ENCODE measurements at places on chromosomes 16 and 17. TPM values are rescaled to one million over a fixed set of nuclear protein-coding genes. Genes with fewer than 3 reads are reported as not detected.

DNA sequence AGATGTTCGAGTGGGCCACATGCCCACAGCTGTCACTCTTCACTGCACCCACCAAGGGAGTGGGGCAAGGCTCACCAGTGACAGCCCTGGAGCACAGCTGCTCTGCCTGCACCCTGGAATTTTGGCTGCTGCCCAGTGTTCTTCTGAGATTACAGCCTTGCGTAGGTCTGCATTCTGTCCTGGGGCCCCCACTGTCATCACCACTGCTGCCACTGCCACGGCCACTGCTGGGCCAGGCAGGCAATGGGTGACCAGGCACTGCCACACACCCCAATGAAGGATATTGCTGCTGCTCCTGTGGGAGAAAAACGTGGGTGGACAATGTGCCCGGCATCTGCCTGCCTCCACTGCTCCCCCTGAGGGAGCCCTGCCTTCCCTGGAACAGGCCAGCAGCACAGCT is 1717.0 kb downstream of the TP53TG3F start:
- no peaks in the 10 kb centered on the region for H3K4me1 ChIP-seq
- H3K4me3 ChIP-seq = no peak overlapping the region
- H3K27ac ChIP-seq = no peak overlapping the region
- H3K36me3 ChIP-seq = no peaks in the 10 kb centered on the region
- no peaks in the 10 kb centered on the region for H3K27me3 ChIP-seq

GRCh38 chr16:66886914-66887313 is 6.6 kb downstream of the PDP2 start:
- H3K27ac ChIP-seq = peak overlapping the region; percentile 43
- no peak overlapping the region for H3K4me3 ChIP-seq
- H3K36me3 ChIP-seq = peaks cover 5% of the 10 kb centered on the region
- no peaks in the 10 kb centered on the region for H3K27me3 ChIP-seq
- H3K4me1 ChIP-seq = peaks cover 21% of the 10 kb centered on the region
- no peak for DNase-seq

- H3K4me1 ChIP-seq = peaks cover 39% of the 10 kb centered on the region
- no peaks in the 10 kb centered on the region for H3K27me3 ChIP-seq
- peaks cover 1% of the 10 kb centered on the region for H3K36me3 ChIP-seq
- H3K4me3 ChIP-seq = no peak overlapping the region
These were observed 11.3 kb upstream of the DNASE1 start for GRCh38 chr16:3643095-3643730.

DNA sequence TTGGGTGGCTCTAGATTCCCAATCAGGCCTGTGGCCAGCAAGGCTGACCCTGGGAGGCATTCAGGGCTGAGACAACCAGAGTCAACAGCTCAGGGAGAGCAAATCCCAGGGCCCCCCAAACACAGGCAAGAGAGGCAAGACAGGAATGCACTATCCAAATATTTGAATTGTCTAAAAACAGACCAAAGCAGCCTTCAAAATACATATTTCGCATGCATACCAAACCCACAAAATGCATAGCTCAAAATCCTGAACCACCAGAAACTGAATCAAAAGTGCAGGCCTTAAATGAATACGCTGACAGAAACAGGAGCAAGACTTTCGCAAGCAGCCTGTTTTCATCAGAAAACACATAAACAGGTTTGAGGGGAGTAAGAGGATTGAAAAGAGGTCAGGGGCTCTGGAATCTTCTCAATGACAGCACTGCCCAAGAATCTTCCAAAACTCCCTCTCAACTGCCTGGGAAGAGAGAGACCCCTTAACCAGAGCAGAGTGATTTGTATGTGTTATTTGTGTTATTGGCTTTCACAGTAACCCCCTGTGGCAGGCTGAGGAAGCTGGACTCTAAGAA is 213.6 kb upstream of the CDH5 start:
- H3K4me3 ChIP-seq = no peak overlapping the region
- peak overlapping the region; percentile 96 for H3K27ac ChIP-seq
- no peaks in the 10 kb centered on the region for H3K36me3 ChIP-seq
- peak; percentile 93 for DNase-seq
- no peaks in the 10 kb centered on the region for H3K27me3 ChIP-seq
- peaks cover 48% of the 10 kb centered on the region for H3K4me1 ChIP-seq

GRCh38 chr16:27217256-27217655 is 13.9 kb downstream of the KDM8 start:
- no peak overlapping the region for H3K27ac ChIP-seq
- no peaks in the 10 kb centered on the region for H3K27me3 ChIP-seq
- H3K36me3 ChIP-seq = no peaks in the 10 kb centered on the region
- DNase-seq = no peak
- H3K4me1 ChIP-seq = no peaks in the 10 kb centered on the region

DNA sequence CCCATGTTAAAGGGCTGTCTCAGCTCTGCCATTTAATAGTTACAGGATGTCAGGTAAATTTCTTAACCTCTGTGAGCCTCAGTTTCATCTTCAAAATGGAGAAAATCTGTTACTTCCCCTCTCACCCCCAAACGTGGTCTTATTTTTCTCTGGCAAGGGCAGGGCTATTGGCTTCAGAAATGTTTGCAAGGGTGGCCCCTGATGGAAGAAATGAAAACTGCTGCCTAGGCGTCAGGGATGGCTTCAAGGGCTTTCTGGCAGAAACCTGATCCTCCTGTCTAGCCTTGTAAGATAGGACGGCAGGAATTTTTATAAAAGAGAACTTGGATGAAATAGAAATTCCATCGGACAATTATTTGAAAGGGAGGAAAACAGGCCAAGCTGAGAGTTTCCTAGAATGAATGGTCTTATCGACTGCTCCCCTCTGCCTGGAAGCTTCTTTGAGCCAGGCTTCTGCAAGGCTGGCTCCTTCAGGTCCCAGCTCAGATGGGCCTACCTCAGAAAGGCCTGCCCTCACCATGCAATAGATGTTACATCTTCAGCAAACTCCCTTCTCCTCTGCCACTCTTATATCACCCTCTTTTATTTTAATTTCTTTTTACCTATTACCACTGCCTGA is 43.0 kb upstream of the TANGO6 start:
- no peak overlapping the region for H3K4me3 ChIP-seq
- no peaks in the 10 kb centered on the region for H3K27me3 ChIP-seq
- peak overlapping the region; percentile 7 for H3K27ac ChIP-seq
- peak; percentile 88 for DNase-seq
- peaks cover 10% of the 10 kb centered on the region for H3K36me3 ChIP-seq

GRCh38 chr16:84607694-84608093 is 10.2 kb downstream of the COTL1 start:
- peak overlapping the region; percentile 44 for H3K27ac ChIP-seq
- peaks cover 5% of the 10 kb centered on the region for H3K4me1 ChIP-seq
- H3K4me3 ChIP-seq = no peak overlapping the region

DNA sequence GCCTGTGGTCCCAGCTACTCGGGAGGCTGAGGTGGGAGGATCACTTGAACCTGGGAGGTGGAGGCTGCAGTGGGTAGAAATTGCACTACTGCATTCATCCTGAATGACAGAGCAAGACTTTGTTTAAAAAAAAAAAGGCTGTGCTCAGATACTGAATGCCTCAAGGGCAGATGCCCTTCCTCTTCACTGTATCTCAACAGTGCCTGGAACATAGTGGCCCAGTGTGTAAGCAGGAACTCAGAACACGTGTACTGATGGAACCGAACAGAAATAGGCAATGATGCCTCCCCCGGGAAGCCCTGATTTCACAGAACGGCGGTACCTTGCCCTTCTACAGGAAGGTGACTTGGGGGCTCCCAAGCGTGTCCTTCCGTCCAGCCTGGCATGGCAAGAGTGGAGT is 46.8 kb downstream of the PLXDC1 start:
- H3K27me3 ChIP-seq = no peaks in the 10 kb centered on the region
- H3K27ac ChIP-seq = peak overlapping the region; percentile 51
- H3K36me3 ChIP-seq = no peaks in the 10 kb centered on the region
- no peak for DNase-seq
- H3K4me1 ChIP-seq = peaks cover 21% of the 10 kb centered on the region

DNA sequence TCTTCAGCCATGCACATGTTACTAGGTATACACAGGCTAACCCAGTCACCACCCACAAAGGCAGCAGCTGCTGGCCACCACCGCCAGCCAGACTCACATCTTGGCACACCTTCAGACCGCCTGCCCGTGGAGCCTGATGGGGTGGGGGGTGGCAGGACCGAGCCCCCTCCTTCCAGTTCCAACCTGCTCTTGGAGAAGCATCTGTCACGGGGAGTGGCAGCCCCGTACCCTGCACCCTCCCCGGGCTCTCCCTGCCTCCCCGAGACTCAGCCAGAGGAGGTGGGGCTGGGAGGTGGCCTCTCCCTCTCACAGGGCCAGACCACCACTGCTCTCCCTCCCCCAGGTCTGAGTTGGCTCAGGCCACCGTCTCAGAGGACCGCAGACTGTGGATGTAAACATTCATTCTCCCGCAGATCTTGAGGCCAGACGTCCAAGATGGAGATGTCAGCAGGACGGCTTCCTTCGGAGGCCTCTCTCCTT is 11.3 kb upstream of the RBFOX3 start:
- no peaks in the 10 kb centered on the region for H3K36me3 ChIP-seq
- no peaks in the 10 kb centered on the region for H3K27me3 ChIP-seq
- no peak overlapping the region for H3K4me3 ChIP-seq
- peak overlapping the region; percentile 14 for H3K27ac ChIP-seq
- peak; percentile 32 for DNase-seq
- H3K4me1 ChIP-seq = peaks cover 35% of the 10 kb centered on the region

DNA sequence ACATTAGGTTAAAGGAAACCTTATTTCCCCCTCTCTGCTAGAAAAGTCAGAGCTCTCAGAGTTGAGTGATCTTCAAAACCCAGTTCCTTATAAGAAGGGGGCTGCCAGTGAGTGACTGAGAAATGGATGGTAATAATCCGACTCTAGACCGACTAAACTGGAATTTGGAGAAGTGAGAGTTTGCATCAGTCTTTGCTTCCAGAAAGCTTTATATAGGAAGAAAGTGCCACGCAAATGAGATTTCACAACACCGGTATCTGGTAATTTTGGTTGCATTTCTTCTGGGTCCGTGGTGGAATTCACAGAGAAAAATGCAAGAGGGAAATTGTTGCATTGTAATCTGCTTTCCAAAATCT is 271.4 kb downstream of the MAF start:
- peaks cover 17% of the 10 kb centered on the region for H3K4me1 ChIP-seq
- peaks cover 2% of the 10 kb centered on the region for H3K27me3 ChIP-seq
- H3K4me3 ChIP-seq = no peak overlapping the region
- no peaks in the 10 kb centered on the region for H3K36me3 ChIP-seq
- no peak overlapping the region for H3K27ac ChIP-seq
- no peak for DNase-seq

DNA sequence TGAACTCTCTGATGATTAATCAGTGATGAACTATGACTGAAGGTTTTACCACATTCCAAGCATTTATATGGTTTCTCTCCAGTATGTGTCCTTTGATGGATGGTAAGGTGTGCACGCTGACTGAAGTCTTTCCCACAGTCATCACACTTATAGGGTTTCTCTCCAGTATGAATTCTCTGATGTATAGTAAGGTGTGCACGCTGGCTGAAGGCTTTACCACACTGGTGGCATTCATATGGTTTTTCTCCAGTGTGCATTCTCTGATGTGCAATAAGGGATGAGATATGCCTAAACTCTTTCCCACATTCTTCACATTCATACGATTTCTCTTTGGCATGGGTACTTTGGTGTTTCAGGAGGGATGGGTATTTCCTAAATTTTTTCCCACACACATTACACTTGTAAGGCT is 16.4 kb downstream of the ZNF287 start:
- DNase-seq = no peak
- H3K4me3 ChIP-seq = no peak overlapping the region
- H3K27ac ChIP-seq = no peak overlapping the region

- H3K27me3 ChIP-seq = no peaks in the 10 kb centered on the region
- no peak overlapping the region for H3K27ac ChIP-seq
- no peaks in the 10 kb centered on the region for H3K36me3 ChIP-seq
These were observed 15.1 kb upstream of the UTP6 start for GRCh38 chr17:31916491-31917064.

- H3K36me3 ChIP-seq = no peaks in the 10 kb centered on the region
- no peak for DNase-seq
- no peak overlapping the region for H3K27ac ChIP-seq
- H3K4me3 ChIP-seq = no peak overlapping the region
- no peaks in the 10 kb centered on the region for H3K27me3 ChIP-seq
These were observed 63.3 kb upstream of the IRX5 start for GRCh38 chr16:54867302-54867832.

DNA sequence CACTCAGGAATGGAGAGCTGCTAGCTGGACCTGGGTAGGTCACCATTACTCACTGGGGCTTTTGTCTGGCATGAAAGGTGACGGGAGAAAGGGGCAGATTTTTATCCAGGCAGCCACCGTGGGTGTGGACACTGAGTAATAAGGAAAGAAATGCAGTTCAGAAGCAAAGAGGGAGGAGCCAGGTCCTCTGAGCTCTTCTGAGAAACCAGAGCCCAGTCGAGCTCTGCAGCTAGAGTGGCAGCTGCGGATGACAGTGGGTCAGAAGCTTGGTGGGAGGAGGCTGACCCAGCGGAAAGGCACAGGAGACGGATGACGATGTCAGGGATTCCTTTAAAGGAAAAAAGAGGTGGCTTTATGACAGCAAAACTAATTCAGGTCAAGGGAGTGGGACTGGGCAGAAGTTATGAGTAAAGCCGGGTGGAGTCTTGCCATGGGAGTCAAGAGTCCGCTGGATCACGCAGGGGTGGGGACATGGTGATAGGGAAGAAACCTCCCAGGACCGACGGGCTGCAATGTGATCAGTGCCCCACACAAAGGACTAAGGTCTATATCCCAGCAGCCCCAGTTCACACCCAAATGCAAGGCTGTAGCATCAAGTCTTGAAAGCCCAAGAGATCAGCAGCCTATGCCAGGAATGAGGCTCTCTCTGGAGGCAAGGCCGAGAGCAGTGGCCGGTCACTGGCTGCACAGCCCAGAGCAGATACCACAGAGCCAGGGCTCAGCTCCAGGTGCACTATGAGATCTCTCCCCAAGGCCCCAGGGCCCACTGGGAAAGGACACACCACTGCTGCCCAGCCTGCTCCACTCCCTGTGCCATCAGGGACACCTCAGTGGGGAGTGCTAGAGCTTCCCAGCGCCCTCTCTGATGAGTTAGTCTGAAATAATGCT is 6.3 kb upstream of the MNT start:
- H3K4me1 ChIP-seq = peaks cover 17% of the 10 kb centered on the region
- H3K4me3 ChIP-seq = no peak overlapping the region
- no peaks in the 10 kb centered on the region for H3K36me3 ChIP-seq
- DNase-seq = peak; percentile 76

GRCh38 chr16:78786635-78787034 is 687.2 kb downstream of the WWOX start:
- no peak overlapping the region for H3K4me3 ChIP-seq
- DNase-seq = no peak
- no peaks in the 10 kb centered on the region for H3K36me3 ChIP-seq
- no peaks in the 10 kb centered on the region for H3K27me3 ChIP-seq

- H3K36me3 ChIP-seq = no peaks in the 10 kb centered on the region
- no peak overlapping the region for H3K4me3 ChIP-seq
- H3K27ac ChIP-seq = no peak overlapping the region
- H3K4me1 ChIP-seq = no peaks in the 10 kb centered on the region
These were observed 63.4 kb downstream of the SMURF2 start for GRCh38 chr17:64598672-64599071.

GRCh38 chr17:4199818-4200402 is 56.9 kb downstream of the CYB5D2 start:
- H3K4me1 ChIP-seq = no peaks in the 10 kb centered on the region
- no peaks in the 10 kb centered on the region for H3K36me3 ChIP-seq
- H3K27me3 ChIP-seq = no peaks in the 10 kb centered on the region
- H3K4me3 ChIP-seq = no peak overlapping the region

GRCh38 chr16:3045758-3046640 is at the start of gene MMP25:
TSS of gene MMP25 (plus strand) at chr16:3046561. CDS start at chr16:3046918, 357 bp downstream.
- H3K36me3 ChIP-seq = no peaks in the 10 kb centered on the region
- DNase-seq = no peak
- no peaks in the 10 kb centered on the region for H3K4me1 ChIP-seq

SPATA22 gene
- not detected for total RNA-seq

GSG1L gene
- total RNA-seq = not detected

TPSAB1 gene
- not detected for total RNA-seq

CEMP1 gene
- 0.63 TPM for total RNA-seq

TMEM92 gene
- total RNA-seq = 14.6 TPM

MYH8 gene
- total RNA-seq = not detected

GDPD1 gene
- total RNA-seq = 1.2 TPM

TEKT3 gene
- 0.43 TPM for total RNA-seq
